ENCODE measurements at places on chromosomes 2 and 18.

- DNase-seq, result no peak
Observed at GRCh38 chr18:48279312-48279711, 129.9 kb downstream of the ZBTB7C start.

DNA sequence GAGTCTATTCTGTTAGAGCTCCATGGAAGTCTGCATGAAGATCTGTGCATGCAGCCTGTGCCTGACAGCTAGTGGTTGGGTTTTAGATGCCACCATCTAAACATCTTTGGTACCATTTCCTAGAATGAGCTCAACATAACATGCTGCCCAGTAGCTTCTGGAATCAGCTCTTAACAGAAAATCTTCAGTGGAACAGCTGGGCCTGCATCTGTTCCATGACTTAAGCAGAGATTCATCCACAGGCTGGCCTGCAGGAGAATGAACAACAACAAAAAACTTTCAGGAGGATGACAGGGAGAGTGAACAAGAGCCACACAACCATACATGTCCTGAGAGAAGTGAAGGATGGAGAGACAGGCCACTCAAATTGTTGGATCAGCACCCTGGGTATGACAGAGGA lies 316.6 kb downstream of the RDH14 start:
- no peak for DNase-seq

DNA sequence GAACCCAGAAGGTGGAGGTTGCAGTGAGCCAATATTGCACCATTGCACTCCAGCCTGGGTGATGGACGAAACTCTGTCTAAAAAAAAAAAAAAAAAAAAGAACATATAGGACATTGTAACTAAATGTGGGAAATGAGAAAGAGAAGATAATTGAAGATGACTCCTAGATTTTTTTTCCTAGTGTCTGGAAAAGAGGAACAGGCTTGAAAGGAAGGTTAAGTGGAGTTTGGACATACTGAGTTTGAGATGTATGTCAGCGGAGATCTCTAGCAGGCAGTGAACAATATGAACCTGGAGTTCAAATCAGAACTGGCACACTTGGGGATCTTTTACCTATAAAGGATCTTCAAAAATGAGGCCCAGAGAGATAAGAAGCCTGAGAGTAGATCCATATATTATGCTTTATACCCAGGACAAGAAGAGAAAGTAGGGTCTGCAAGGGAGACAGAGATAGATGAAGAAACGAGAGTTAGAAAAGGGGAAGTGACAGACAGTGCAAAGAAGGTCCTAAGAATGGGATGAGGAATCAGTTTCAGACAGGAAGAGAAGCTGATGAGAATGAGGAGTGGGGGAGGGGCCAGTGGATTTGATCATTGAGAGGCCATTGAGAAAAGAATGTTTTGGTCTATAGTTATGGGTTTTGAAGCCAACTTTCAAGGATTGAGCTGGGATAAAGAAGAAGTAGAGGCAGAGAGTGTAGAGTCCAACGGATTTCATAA lies 46.9 kb upstream of the CD28 start:
- no peak for DNase-seq

DNA sequence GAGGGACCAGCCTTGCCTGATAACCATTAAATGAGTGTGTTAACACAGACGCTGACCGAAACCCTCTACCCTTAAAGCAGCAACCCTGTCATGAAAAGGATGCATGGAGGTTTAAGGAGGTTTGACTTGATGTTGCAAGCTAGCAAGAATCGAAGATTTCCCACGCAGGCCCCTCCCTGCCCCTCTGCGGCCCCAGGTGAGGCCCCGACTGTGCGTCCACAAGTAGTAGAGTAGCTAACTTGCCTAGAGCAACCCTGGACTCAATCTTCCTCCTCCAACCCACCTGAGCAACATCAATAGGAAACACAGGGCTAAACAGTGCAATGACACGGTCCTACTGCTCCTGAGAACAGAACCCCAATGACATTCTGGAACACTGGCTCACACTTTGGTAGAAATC lies 150.1 kb downstream of the COL4A4 start:
- no peak for DNase-seq

DNA sequence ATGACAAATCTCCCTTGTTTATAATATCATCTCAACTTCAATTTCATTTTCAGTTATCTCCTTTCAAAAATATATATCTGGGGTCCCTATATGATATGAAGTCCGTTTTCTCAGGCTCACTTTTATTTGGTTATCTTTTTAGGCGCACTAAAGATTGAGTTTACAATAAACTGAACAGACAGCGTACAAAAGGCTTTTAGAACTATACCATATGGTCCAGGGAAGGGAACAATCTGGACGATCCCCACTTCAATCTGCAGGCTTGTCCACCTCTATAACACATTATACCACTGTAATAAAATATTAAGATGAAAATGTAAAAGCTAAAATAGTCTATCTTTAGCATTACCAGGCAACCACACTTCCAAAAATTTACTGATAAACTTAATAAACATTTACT lies 289.9 kb downstream of the ZEB2 start:
- no peak for DNase-seq

DNA sequence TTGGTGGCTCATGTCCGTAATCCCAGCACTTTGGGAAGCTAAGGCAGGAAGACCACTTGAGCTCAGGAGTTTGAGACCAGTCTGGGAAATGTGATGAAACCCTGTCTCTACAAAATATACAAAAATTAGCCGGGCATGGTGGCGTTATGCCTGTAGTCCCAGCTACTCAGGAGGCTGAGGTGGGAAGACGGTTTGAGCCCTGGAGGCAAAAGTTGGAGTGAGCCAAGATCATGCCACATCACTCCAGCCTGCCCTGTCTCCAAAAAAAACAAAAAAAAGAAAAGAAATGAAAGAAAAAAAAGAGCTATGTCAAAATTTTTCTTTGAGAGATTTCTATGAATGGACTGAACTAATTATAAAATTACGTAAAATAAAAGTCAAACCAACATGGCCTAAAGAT lies 34.7 kb downstream of the ROCK2 start:
- no peak for DNase-seq

DNA sequence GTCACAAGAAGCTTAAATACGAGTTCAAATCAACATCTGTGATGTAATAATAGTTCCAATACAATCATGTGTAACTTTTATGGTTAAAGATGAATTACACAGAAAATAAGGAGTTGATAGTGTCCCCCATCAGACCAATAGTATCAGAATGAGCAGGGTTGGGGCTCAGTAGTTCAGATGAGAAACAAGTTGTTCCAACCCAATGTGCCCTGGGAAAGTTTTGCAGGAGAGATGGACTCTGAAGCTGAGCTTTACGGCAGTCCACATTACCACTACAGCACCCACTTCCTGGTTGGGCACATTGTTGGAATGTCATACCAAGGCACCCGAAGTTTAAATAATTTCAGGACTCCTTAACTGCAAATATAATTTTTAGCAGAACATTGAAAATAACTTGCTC lies 12.1 kb upstream of the CXCR4 start:
- no peak for DNase-seq

DNA sequence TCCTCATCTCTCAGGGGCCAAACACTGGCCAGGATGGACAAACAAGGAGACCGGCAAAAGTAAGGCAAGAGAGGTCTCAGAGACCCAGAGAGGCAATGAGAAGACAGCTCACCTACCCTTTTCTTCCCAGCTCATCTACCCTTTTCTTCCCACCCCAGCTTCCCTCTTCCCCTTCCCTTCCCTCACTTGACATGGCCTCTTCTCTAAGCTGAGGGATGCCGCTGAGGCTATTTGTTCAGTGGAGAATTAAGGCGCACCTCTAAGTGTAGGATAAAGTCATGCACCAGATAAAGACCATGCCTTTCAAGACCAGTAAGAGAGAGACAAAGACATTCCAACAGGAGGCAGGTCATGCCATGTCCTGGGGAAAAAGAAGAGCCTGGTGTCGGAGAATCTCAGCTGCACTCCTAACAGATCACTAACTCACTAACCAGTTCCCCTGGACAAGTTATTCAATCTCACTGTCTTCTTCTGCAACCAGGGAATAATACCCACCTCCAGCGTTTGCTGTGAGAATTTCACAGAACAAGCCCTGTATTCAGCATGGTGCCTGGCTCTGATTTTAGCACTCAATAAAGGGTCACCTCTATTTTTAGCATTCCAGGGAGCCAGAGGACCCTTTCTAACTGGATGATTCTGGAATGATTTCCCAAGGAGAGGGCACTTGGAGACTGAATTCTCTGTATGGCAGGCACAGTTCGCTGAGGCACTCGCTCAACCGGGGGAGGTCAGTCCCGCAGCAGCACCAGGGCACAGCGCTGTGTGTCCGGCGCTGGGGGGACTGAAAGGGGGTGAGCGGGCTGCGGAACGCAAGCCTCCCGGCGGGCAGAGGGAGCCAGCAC lies 3.0 kb upstream of the FOSL2 start:
- DNase-seq, result no peak

- no peak for DNase-seq
Observed at GRCh38 chr2:190970873-190971506, 43.0 kb downstream of the STAT1 start.

GRCh38 chr18:6431659-6432318 lies 17.1 kb upstream of the L3MBTL4 start:
- no peak for DNase-seq

DNA sequence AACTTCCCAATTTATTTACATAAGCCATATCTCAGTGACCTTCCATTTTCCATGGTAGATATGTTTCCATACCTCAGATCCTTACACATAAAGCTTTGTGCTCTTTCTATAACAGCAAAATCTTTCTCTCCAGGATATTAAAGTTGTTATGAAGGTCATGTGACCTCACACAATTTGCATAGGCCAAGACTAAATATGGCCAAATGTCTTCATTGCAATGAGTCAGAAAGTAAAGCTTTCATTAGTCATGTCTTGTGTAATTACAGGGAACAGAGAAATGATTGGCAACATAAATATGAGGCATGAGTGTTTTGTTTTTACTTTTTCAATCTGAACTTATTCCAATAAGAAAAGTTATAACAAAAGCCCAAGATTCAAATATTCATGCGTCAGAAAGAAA lies 243.5 kb downstream of the ASXL3 start:
- peak; percentile 86 for DNase-seq

GRCh38 chr2:186422226-186422625 lies 63.8 kb upstream of the ZC3H15 start:
- peak; percentile 91 for DNase-seq

- DNase-seq, result no peak
Observed at GRCh38 chr2:44562737-44563136, 201.0 kb downstream of the CAMKMT start.

DNA sequence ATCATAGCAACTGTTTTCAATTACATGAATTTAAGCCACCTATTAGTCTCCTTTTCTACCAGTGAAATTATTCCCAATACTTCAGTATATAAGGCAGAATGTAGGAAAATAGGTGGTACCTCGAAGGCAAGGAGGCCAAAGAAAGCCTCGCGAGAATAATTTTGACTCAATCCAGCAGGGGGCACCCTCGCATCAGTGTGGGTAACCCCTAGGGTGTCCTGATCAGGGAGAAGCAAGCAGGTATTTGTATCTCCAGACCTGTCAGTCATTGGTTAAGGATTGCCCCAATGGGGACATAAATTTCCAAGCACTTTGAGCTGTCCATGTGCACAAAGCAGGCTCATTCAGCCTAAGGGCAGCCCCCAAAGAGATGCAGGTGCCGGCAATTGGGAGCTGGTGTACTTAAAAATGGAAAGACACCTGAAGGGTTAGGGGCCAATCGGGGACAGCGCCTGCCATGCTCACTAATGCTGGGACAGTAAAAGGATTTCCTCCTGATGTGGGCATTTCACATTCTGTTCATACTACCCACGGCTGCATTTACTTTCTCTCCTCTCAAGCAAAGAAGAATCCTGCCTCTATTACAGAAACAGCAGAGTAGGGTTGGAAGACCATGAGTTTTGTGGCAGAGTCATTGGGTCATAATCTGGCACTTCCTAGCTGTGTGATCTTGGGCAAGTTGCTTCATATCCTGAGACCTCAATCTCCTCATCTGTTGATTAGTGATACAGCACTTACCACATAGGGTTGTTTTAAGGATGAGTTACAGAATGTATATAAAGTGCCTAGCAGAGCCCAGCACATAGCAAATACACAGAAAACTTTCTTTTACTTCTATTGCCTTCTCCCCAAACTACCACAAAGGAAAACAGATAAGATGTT lies 136.1 kb downstream of the ICOS start:
- no peak for DNase-seq

DNA sequence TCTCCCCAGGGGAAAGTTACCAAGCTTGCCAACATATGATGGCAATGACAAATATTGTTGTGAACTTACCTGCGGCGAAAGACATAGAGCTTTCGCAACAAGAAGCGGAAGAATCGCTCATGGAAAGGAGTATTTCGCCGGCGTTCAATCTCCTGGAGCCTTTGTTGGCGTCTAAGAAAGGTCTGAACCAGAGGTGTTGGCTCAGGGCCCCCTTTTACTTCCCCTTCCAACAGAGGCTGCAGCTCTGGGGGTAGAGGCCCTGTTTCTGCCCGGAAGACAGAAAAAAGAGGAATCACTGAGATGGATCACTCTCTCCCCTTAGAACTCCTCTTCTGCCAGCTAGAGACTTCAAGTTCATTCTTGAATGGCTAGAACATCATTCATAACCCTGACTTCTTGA lies 10.8 kb downstream of the GGCX start:
- no peak for DNase-seq

GRCh38 chr2:159106109-159106508 lies 137.7 kb downstream of the TANC1 start:
- no peak for DNase-seq

DNA sequence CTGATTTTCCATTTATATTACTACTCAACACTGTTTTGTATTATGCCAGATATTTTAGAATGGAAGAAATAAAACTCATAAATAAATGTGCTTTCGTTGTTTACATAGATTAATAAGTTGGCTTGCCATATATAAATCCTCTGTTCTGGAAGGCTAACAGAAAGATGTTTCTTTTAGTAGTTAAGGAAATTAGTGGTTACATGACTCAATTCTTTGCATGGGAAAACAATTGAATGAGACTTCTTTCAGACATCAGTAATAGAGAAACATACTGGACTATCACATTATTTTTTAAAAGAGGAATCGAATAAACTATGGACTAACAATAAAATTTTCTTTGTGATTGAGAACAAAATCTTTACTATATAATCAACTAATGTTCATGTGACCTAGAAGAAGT lies 336.5 kb downstream of the KCNS3 start:
- peak; percentile 1 for DNase-seq

GRCh38 chr18:76988827-76989646 lies 143.5 kb downstream of the MBP start:
- DNase-seq, result no peak

DNA sequence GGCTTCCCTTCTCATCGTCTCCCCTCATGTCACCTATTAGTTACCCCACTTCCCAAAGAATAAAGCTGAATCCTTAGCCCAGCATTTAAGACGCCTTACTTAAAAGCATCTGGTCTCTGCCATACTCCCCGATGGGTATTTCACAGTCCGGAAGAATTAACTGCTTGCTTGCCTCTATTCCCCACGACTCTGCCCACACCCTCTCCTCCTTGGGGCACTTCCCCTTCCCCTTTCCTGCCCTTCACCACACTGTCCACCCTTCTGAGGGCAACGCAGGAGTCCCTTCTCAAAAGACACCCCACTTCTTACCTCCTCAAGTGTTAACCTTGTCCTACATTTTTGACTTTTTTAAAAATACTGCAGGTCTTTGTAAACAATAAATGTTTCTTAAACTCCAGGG lies 60.1 kb upstream of the RMP24 start:
- no peak for DNase-seq

GRCh38 chr2:114032705-114033104 lies 142.8 kb downstream of the ACTR3 start:
- no peak for DNase-seq

GRCh38 chr18:830315-830901 lies 18.4 kb upstream of the YES1 start:
- peak; percentile 82 for DNase-seq

- DNase-seq, result no peak
Observed at GRCh38 chr2:58913082-58913726, 672.1 kb upstream of the FANCL start.
